ENCODE measurements at places on chromosomes 5 and 9.
A peak's percentile ranks its signal among the peaks of the same experiment; 100 is the strongest.

DNA sequence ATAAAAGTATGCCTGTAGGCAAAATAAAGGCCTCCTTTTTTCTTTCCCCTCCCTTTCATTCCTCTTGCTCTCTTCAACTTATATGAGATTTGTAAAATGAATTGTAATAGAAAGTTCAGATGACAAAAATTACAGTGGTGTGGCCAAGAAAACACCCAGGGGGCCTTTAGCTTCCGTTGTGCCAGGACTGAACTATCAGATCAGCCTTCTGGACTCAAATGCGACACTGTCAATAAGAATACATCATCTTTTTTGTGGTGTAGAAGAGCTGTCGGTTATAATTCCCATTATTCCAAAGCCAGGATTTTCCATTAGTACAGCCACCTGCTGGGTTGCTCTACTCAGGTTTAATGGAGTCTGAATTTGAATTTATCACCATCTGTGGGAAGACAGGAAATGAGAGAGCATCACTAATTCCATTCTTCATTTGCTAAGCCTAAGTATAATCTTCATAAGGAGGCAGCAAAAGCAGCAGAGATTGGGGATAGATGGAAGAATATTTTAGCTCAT, 443.4 kb downstream of the ANXA1 start:
- no peaks in the 10 kb centered on the region for H3K4me1 ChIP-seq
- no peaks in the 10 kb centered on the region for H3K36me3 ChIP-seq
- no peaks in the 10 kb centered on the region for H3K27me3 ChIP-seq
- H3K27ac ChIP-seq: no peak overlapping the region
- H3K4me3 ChIP-seq: no peak overlapping the region

DNA sequence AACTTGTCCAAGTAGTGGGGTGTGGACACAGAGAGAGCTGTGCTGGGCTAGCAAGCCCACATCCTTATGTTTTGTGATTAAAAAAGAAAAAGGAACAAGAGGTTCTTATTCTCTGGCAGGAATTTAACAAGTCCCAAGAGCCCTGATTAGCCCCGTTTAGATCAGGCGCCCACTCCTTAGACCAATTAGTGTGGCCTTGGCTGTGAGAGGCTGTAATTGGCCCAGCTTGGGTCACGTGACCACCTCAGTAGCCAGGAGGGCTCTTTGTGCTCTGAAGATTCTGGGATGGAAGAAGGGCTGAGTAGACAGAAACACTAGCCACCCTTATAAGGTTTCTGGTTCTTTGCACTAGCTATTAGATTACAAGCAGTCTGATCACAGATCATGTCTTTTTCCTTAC, 31.1 kb downstream of the GCNT4 start:
- no peaks in the 10 kb centered on the region for H3K27me3 ChIP-seq
- H3K4me1 ChIP-seq: peaks cover 4% of the 10 kb centered on the region
- no peaks in the 10 kb centered on the region for H3K36me3 ChIP-seq
- DNase-seq: no peak

- no peaks in the 10 kb centered on the region for H3K27me3 ChIP-seq
- H3K27ac ChIP-seq: no peak overlapping the region
- no peak for DNase-seq
Observed at GRCh38 chr9:120107138-120107537, 472.8 kb downstream of the CDK5RAP2 start.

- no peaks in the 10 kb centered on the region for H3K36me3 ChIP-seq
- no peak for DNase-seq
- H3K4me3 ChIP-seq: no peak overlapping the region
- no peaks in the 10 kb centered on the region for H3K27me3 ChIP-seq
- H3K4me1 ChIP-seq: 0 out of 2 replicates have a peak, but pooled peaks cover 9% of the 10 kb centered on the region
Observed at GRCh38 chr5:148191010-148191409, 11.8 kb upstream of the SPINK6 start.

- no peak for DNase-seq
- H3K36me3 ChIP-seq: no peaks in the 10 kb centered on the region
- no peak overlapping the region for H3K4me3 ChIP-seq
- peaks cover 11% of the 10 kb centered on the region for H3K27me3 ChIP-seq
Observed at GRCh38 chr5:175795959-175796358, 75.4 kb upstream of the CPLX2 start.

GRCh38 chr9:130824643-130825350, 10.3 kb upstream of the ABL1 start:
- H3K4me1 ChIP-seq: no peaks in the 10 kb centered on the region
- H3K36me3 ChIP-seq: no peaks in the 10 kb centered on the region
- no peak overlapping the region for H3K4me3 ChIP-seq

- DNase-seq: no peak
- no peaks in the 10 kb centered on the region for H3K4me1 ChIP-seq
Observed at GRCh38 chr9:3458806-3459475, 66.9 kb downstream of the RFX3 start.

DNA sequence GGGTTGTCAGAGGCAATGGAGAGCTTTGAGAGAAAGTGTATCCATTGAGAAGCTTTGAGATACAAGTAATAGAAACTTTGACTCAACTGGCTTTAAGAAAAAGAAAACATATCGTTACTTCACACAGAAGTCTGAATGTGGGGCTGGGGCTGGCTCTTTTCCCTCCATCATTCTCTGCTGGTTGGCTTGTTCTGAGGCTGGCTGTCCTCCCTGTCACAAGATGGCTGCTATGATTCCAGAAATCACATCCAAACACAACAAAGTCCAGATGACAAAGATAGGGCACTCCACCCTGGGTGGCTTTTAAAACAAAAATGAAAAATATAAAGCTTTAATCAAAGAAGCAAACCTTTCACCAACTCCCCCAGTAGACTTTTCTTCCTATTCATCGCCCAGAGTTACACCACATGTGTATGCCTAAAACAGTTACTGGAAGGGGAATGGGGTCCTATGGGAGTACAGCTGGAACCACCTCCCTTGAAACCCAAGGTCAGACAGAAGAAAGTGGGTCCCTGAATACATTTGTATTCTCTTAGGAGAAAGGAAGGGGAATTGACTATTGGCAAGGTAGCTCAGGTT, 284.3 kb downstream of the GAS1 start:
- no peak for DNase-seq
- no peaks in the 10 kb centered on the region for H3K36me3 ChIP-seq
- H3K4me3 ChIP-seq: no peak overlapping the region
- H3K27me3 ChIP-seq: no peaks in the 10 kb centered on the region
- H3K27ac ChIP-seq: no peak overlapping the region
- no peaks in the 10 kb centered on the region for H3K4me1 ChIP-seq

GRCh38 chr5:178284996-178285395, 52.4 kb upstream of the PHYKPL start:
- H3K36me3 ChIP-seq: no peaks in the 10 kb centered on the region
- H3K27me3 ChIP-seq: peaks cover 98% of the 10 kb centered on the region
- no peak for DNase-seq
- H3K4me1 ChIP-seq: no peaks in the 10 kb centered on the region

DNA sequence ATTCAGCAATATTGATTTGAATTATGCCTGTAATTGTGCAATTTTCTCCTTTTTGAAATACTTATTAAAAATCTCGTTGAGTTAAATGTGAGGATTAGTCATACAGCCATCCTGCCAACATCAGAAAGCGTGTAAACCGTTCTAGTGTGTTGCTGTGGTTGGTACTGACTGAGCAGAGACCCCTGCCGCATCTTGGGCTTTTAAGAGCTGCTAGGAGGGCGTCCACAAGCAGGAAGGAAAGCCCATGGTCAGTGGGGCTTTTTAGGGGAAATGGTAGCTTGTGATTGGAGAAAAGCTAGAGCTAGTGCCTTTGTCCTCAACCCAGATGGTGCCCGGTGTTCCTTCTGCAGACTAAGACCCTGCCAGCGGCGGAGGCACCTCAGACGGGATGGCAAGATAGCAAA, 1.3 kb downstream of the SDHA start:
- peak; percentile 49 for DNase-seq
- H3K27ac ChIP-seq: peak overlapping the region; percentile 76
- H3K4me3 ChIP-seq: peak overlapping the region; percentile 66
- peaks cover 4% of the 10 kb centered on the region for H3K36me3 ChIP-seq
- no peaks in the 10 kb centered on the region for H3K27me3 ChIP-seq

GRCh38 chr5:143318833-143319232, 84.7 kb downstream of the NR3C1 start:
- peaks cover 22% of the 10 kb centered on the region for H3K4me1 ChIP-seq
- H3K27ac ChIP-seq: no peak overlapping the region
- H3K27me3 ChIP-seq: no peaks in the 10 kb centered on the region

DNA sequence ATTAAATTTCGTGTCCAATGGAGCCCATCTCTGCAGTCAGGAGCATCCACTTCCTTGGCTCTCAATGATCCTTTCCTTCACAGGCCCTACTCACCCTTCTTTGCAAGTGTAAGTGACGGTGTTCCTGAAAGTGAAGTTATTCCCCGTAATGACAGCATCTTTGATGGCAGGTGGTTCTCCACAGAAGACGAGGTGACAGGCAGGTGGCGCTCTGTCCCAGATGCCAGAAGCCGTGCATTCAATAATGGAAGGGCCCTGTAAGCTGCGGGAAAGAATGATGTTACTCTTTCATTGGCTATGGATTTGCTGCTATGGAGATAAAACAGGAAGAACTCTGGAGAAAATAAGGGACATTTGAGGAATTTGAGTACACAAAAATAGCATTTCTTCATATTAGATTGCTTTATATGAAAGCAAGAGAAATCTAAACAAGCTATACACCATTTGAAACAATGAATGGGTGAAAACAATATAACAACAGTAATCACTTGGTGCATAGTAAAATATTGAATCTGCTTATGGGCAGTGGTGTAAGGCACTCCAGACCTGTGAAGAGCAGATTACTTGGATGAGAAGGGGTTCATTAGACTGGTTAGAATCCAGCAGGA, 89.9 kb upstream of the TXNDC8 start:
- H3K4me1 ChIP-seq: no peaks in the 10 kb centered on the region
- no peaks in the 10 kb centered on the region for H3K36me3 ChIP-seq
- no peak overlapping the region for H3K4me3 ChIP-seq
- no peak overlapping the region for H3K27ac ChIP-seq

GRCh38 chr9:117104716-117105495, 310.0 kb downstream of the ASTN2 start:
- DNase-seq: no peak
- no peak overlapping the region for H3K27ac ChIP-seq
- H3K27me3 ChIP-seq: no peaks in the 10 kb centered on the region
- H3K4me3 ChIP-seq: no peak overlapping the region

GRCh38 chr5:178314961-178315820, 82.6 kb upstream of the PHYKPL start:
- no peaks in the 10 kb centered on the region for H3K36me3 ChIP-seq
- no peaks in the 10 kb centered on the region for H3K4me1 ChIP-seq
- no peak for DNase-seq

GRCh38 chr5:68419637-68420452, 204.3 kb downstream of the PIK3R1 start:
- H3K27ac ChIP-seq: no peak overlapping the region
- no peaks in the 10 kb centered on the region for H3K27me3 ChIP-seq
- DNase-seq: no peak
- no peak overlapping the region for H3K4me3 ChIP-seq

DNA sequence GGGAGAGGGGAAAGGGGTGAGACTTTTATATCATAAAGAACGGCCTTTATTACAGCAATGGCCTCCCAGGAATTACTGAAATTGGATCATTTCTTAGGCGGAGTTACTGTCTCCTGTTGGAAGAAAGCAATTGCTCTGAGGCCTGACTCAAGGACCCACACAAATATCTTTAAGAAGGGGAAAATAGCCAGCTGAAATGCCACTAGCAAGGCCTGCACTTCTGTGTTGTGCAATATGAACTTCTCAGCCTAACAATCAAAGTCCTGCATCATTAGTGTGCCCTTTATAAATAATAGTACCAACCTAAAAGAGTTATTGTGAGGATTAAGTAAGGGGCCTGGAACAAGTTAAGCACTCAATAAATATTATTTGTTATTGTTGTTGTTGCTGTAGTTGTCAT, 30.1 kb upstream of the TRIM32 start:
- no peaks in the 10 kb centered on the region for H3K36me3 ChIP-seq
- H3K4me1 ChIP-seq: no peaks in the 10 kb centered on the region
- no peak overlapping the region for H3K4me3 ChIP-seq
- no peaks in the 10 kb centered on the region for H3K27me3 ChIP-seq
- DNase-seq: no peak
- no peak overlapping the region for H3K27ac ChIP-seq

DNA sequence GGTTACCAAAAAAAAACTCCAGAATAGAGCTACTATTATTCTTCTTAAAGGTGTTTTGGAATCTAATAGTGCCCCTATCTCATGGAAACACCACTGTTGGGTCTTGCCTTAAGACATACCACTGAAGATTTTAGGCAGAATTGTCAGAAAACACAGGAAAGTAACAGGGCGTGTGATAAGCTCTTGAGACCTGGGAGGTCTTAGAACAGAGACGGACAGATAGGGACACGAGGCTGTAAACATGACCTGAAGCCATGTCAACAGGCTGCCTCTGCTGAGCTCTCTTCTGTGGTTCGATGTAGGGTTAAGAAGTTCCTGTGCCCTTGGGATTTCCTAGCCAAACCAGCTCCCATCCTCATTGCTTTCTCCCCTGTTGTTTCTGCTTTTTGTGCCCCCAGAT, 69.3 kb downstream of the CTSL start:
- no peak for DNase-seq
- peaks cover 6% of the 10 kb centered on the region for H3K4me1 ChIP-seq
- no peaks in the 10 kb centered on the region for H3K36me3 ChIP-seq
- H3K4me3 ChIP-seq: no peak overlapping the region

GRCh38 chr5:54628050-54628449, 110.5 kb downstream of the SNX18 start:
- H3K27me3 ChIP-seq: no peaks in the 10 kb centered on the region
- DNase-seq: no peak
- no peak overlapping the region for H3K27ac ChIP-seq
- no peak overlapping the region for H3K4me3 ChIP-seq

- peak; percentile 40 for DNase-seq
- H3K4me1 ChIP-seq: peaks cover 14% of the 10 kb centered on the region
- H3K36me3 ChIP-seq: peaks cover 6% of the 10 kb centered on the region
- H3K27ac ChIP-seq: peak overlapping the region; percentile 79
Observed at GRCh38 chr5:179795049-179795862, 1.5 kb downstream of the LTC4S start.

DNA sequence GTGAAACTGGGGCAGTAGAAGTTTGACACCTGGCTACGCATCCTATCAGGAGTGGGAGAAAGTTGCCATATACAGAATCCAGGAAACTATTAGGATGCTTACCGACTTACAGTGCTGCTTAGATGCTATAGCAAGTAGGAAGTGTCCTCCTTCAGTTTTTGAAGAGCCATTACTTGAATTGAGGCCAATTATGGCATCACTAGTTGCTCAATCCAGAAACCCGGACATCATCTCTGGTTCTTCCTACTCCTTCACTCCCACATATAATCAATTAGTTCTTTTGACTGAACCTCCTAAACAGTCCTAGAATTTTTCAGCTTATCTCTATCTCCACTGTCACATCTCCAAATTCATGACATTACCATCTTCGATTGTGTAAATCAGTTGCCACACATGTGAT, 41.8 kb upstream of the UGCG start:
- DNase-seq: no peak
- no peak overlapping the region for H3K27ac ChIP-seq
- H3K36me3 ChIP-seq: no peaks in the 10 kb centered on the region
